Activated T-helper 2 cell treated with anti-CD3 and anti-CD28 coated beads, Interferon-gamma antibody, Interleukin-2, Interleukin-4, amounts not matched to agents 10 μg/mL and 5 μg/mL and 100 μg/mL, durations not matched to agents 14 hours and 24 hours and 36 hours (primary cell): ENCODE measurements at places on chromosomes 5 and 9. TPM values are rescaled to one million over a fixed set of nuclear protein-coding genes. Genes with fewer than 3 reads are reported as not detected.
A peak's percentile ranks its signal among the peaks of the same experiment; 100 is the strongest.

DNA sequence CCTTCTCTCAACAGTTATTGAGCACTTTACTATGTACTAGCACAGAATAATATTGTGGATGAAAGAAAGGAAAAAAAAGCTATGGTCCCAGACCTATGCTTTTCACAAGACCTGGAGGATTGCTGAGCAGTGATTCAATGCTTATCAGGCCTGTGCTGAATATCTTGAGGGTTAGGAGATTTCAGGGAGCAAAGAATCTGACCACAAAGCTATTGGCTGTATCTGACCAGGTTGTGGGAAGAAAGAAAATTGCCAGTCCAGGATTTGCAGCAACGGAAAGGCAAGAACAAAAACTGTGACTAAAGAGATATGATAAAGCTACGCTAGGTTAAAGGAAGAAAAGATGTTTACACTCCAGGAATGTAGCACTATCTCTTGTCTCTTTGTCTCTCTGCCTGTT, 14.9 kb upstream of the MACIR start:
- DNase-seq: no peak
- peaks cover 53% of the 10 kb centered on the region for H3K27me3 ChIP-seq
- H3K4me3 ChIP-seq: no peak overlapping the region
- no peaks in the 10 kb centered on the region for H3K36me3 ChIP-seq
- H3K4me1 ChIP-seq: peaks cover 5% of the 10 kb centered on the region

The IL3 gene
- 140 and 142 TPM in 2 replicates for total RNA-seq

DNA sequence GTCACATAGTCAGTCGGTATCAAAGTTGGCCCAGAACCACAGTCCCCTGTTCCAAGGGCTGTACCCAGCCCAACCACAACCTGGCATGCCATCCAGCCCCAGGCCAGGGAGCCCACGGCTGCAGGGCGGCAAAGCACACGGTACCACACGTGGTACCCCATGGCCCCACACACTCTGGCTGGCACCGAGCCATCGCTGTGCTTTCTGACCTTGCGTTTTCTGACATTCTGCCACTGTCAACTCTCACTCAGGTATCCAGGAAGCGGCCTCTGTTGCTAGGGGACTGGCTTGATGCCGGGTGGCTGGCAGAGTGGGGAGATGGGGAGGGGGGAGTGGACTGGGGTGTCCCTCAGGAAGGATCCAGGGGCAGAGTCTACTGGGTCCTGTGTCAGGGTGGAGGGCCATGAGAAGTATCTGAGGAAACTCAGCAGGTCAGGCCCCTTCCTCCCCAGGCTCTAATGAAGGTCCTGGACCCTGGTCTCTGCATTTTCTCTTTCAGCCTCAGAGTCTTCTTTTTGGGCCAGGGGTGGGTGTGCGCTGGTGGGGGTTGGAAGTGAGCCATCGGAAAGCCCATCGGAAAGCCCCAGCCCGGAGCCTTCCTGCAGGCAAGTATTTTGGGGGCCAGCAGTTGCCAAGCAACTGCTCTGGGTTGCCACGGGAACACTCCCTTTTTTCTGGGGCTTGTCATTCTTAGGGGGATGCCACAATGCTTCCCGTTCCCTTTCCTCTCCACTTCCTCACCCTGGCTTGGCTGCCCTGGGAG, 21.0 kb upstream of the RALGDS start:
- H3K4me1 ChIP-seq: peaks cover 51% of the 10 kb centered on the region
- H3K4me3 ChIP-seq: peak overlapping the region; percentile 21
- H3K36me3 ChIP-seq: peaks cover 18% of the 10 kb centered on the region
- H3K27ac ChIP-seq: peak overlapping the region; percentile 76
- DNase-seq: peak; percentile 48

- no peaks in the 10 kb centered on the region for H3K36me3 ChIP-seq
- H3K4me3 ChIP-seq: no peak overlapping the region
- no peaks in the 10 kb centered on the region for H3K4me1 ChIP-seq
- H3K27me3 ChIP-seq: no peaks in the 10 kb centered on the region
- no peak for DNase-seq
Observed at GRCh38 chr5:52041842-52042241, 658.6 kb downstream of the ISL1 start.

GRCh38 chr5:177093803-177094202, 7.1 kb downstream of the FGFR4 start:
- no peaks in the 10 kb centered on the region for H3K36me3 ChIP-seq
- DNase-seq: no peak
- no peaks in the 10 kb centered on the region for H3K4me1 ChIP-seq
- H3K27me3 ChIP-seq: peaks cover 3% of the 10 kb centered on the region
- H3K4me3 ChIP-seq: no peak overlapping the region

GRCh38 chr5:2797981-2798380, 46.5 kb upstream of the IRX2 start:
- no peak for DNase-seq
- H3K4me3 ChIP-seq: no peak overlapping the region
- H3K4me1 ChIP-seq: no peaks in the 10 kb centered on the region
- H3K27ac ChIP-seq: no peak overlapping the region
- no peaks in the 10 kb centered on the region for H3K36me3 ChIP-seq

GRCh38 chr5:115069087-115069968, 100.4 kb downstream of the TRIM36 start:
- no peak overlapping the region for H3K27ac ChIP-seq
- peaks cover 21% of the 10 kb centered on the region for H3K27me3 ChIP-seq
- H3K4me3 ChIP-seq: no peak overlapping the region

The MCTP1 gene
- total RNA-seq: not detected in 2 replicates

- H3K27ac ChIP-seq: no peak overlapping the region
- H3K27me3 ChIP-seq: peaks cover 4% of the 10 kb centered on the region
- no peak overlapping the region for H3K4me3 ChIP-seq
- H3K36me3 ChIP-seq: no peaks in the 10 kb centered on the region
- H3K4me1 ChIP-seq: no peaks in the 10 kb centered on the region
- no peak for DNase-seq
Observed at GRCh38 chr5:173798127-173798810, 89.9 kb upstream of the CPEB4 start.

DNA sequence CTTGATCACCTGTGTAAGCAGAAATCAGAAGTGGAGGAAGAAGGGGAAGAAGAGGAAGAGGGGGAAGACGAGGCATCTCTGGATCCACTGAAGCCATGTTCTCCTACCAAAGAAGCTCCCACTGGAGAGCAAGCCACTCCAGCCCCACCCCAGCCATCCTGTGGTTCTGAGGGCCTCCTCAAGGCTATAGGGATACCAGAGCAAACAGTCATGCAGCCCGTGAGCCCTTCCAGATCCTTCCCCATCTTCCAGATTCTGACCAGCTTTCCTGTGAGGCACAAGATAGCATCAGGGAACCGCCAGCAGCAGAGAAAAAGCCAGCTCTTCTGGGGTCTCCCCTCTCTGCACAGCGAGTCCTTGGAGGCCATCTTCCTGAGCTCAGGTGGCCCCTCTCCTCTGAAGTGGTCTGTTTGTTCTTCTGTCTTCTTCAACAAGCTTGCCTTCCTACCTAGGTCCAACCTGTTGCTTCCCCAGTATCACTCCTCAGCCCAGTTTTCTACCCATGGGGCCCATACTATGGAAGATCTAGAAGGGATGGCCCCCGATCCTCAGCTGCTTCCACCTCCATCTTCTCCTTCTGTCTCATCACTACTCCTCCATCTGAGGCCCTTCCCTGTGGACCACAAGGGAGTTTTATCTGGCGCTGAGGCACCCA, 29.4 kb downstream of the VCP start:
- H3K27ac ChIP-seq: no peak overlapping the region
- no peak for DNase-seq
- H3K36me3 ChIP-seq: no peaks in the 10 kb centered on the region
- H3K27me3 ChIP-seq: no peaks in the 10 kb centered on the region
- no peaks in the 10 kb centered on the region for H3K4me1 ChIP-seq

GRCh38 chr9:26954050-26954508, 2.1 kb upstream of the IFT74 start:
- no peak for DNase-seq
- H3K27ac ChIP-seq: peak overlapping the region; percentile 81
- no peaks in the 10 kb centered on the region for H3K36me3 ChIP-seq
- H3K4me1 ChIP-seq: peaks cover 40% of the 10 kb centered on the region

- H3K4me3 ChIP-seq: no peak overlapping the region
- no peaks in the 10 kb centered on the region for H3K36me3 ChIP-seq
- DNase-seq: no peak
- H3K4me1 ChIP-seq: no peaks in the 10 kb centered on the region
Observed at GRCh38 chr9:116585896-116586295, 101.2 kb upstream of the TRIM32 start.

DNA sequence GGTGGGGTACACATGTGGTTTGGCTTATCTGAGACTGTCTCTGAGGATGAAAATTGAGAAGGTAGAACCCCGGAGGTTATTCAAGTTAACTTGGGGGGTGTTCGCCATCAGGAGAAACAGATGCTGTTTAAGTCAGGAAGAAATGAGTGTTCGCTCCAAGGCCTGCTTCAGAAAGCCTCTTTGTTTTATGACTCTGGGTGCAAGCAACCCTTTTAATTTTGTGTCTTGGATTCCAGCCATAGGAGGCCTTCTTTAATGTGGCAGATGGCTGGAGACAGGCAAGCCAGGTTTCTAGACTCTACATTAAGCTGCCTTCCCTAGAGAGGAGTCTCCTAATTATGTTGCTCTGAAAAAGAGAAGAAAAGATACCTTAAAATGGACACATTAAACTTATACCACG, 4.2 kb upstream of the SMAD5 start:
- H3K4me1 ChIP-seq: peaks cover 4% of the 10 kb centered on the region
- H3K4me3 ChIP-seq: no peak overlapping the region
- H3K36me3 ChIP-seq: no peaks in the 10 kb centered on the region
- peaks cover 55% of the 10 kb centered on the region for H3K27me3 ChIP-seq
- no peak overlapping the region for H3K27ac ChIP-seq
- no peak for DNase-seq

DNA sequence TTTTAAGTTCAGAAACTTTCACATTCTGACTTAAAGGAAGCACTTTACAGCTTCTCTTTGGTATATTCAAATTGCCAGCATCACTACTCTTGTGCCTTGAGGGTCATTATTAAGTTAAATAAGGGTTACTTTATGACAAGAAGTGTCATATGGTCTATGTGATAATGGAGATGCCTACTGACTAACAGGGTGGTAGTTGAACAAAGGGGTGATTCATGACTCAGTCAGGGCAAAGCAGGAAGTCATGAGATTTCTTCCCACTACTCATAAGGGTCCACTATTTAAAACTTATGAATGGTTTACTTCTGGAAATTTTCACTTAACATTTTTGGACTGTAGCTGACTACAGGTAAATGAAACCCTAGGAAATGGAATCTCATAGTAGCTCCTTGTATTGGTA, 938.3 kb upstream of the PTPRD start:
- H3K36me3 ChIP-seq: no peaks in the 10 kb centered on the region
- H3K4me3 ChIP-seq: no peak overlapping the region

- no peaks in the 10 kb centered on the region for H3K36me3 ChIP-seq
- no peaks in the 10 kb centered on the region for H3K27me3 ChIP-seq
- no peak overlapping the region for H3K27ac ChIP-seq
- H3K4me3 ChIP-seq: no peak overlapping the region
Observed at GRCh38 chr5:79225026-79225425, 10.9 kb upstream of the JMY start.

DNA sequence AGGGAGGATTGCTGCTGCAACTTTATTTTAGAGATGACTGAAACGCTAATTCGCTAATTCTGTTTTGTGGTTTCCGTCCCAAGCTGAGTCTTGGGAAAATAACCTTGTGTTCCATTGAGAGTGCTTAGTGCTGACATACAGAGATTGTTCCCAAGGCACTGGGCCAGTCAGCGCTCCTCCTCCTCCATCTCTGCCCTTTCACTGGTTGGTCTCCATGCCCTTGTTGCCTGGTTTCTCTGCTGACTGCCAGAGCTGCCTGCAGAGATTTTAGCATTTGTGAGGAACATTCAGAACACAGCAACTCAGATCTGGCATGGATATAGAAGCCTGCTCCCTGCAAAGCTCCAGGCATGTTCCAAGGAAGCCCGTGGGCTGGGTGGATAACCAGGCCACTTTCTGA, 126.0 kb upstream of the IRX2 start:
- DNase-seq: no peak
- no peaks in the 10 kb centered on the region for H3K27me3 ChIP-seq
- no peaks in the 10 kb centered on the region for H3K4me1 ChIP-seq
- H3K36me3 ChIP-seq: no peaks in the 10 kb centered on the region

GRCh38 chr5:79490323-79490936, 23.5 kb downstream of the HOMER1 start:
- peaks cover 2% of the 10 kb centered on the region for H3K27me3 ChIP-seq
- H3K27ac ChIP-seq: no peak overlapping the region
- DNase-seq: no peak
- H3K4me3 ChIP-seq: no peak overlapping the region

GRCh38 chr9:112142420-112142819, 32.7 kb downstream of the SUSD1 start:
- H3K27me3 ChIP-seq: no peaks in the 10 kb centered on the region
- H3K36me3 ChIP-seq: peaks cover 17% of the 10 kb centered on the region

The GMCL2 gene
- not detected in 2 replicates for total RNA-seq

DNA sequence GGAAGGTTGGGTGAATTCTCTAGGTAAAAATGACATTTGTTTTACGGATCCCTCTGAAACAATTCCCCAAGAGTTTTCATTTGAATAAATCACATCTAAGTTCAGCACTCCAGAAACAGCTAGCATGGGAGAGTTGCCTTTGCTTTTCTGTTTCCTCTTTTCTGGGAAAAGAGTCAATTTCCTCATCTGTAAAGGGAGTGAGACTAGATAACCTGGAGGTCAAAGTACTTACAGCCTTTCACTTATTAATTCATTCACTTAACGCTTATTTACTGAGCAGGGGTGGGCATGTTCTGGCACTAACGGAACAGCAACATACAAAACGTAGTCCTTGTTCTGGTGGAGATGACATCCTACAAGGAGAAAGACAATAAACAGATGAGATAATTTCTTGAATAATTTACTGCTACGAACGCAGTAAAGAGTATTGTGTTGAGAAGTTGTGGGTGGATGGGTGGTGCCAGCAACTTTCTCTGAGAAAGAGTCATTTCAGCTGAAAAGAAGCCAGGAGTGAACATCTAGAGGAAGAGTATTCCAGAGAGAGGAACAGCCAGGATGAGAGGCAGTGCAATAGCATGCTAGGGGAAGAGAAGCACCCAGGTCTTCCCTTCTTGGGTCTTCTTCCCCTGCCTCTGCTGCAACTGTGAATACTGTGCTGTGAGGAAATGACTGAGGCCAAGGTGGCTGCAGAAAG, 335.6 kb downstream of the ZSWIM6 start:
- H3K4me1 ChIP-seq: peaks cover 1% of the 10 kb centered on the region
- no peak overlapping the region for H3K27ac ChIP-seq
- H3K36me3 ChIP-seq: no peaks in the 10 kb centered on the region
- H3K4me3 ChIP-seq: no peak overlapping the region
- no peak for DNase-seq

- peaks cover 26% of the 10 kb centered on the region for H3K4me1 ChIP-seq
- no peak overlapping the region for H3K4me3 ChIP-seq
- no peaks in the 10 kb centered on the region for H3K27me3 ChIP-seq
- no peak overlapping the region for H3K27ac ChIP-seq
- H3K36me3 ChIP-seq: peaks cover 31% of the 10 kb centered on the region
- no peak for DNase-seq
Observed at GRCh38 chr9:129136446-129137035, 25.3 kb downstream of the PTPA start.

GRCh38 chr5:129094924-129095899, 663 bp downstream of the ISOC1 start:
- H3K36me3 ChIP-seq: no peaks in the 10 kb centered on the region
- peak; percentile 39 for DNase-seq
- H3K4me3 ChIP-seq: peak overlapping the region; percentile 78
- H3K27ac ChIP-seq: peak overlapping the region; percentile 48
- peaks cover 20% of the 10 kb centered on the region for H3K27me3 ChIP-seq
- peaks cover 24% of the 10 kb centered on the region for H3K4me1 ChIP-seq
